ENCODE measurements at places on chromosomes 7 and 10.

DNA sequence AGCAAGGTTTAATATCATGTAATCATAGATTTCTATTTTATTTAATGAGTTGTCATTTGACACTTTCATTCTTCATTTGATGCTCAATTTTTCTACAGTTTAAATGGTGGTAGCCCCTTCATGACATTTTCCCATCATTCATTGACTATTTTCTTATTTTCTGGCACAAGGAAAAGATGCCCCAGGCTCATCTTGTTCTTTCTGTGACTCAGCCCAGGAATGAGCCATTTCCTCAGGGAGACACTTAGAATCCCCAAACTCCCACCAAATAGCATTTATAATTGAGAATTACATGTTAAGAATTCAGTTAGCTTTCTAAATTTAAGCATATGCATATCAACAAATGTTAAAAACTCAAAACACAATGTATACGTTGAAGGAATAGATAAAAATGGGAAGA lies 222.3 kb downstream of the KIF20B start:
- no peak for DNase-seq

DNA sequence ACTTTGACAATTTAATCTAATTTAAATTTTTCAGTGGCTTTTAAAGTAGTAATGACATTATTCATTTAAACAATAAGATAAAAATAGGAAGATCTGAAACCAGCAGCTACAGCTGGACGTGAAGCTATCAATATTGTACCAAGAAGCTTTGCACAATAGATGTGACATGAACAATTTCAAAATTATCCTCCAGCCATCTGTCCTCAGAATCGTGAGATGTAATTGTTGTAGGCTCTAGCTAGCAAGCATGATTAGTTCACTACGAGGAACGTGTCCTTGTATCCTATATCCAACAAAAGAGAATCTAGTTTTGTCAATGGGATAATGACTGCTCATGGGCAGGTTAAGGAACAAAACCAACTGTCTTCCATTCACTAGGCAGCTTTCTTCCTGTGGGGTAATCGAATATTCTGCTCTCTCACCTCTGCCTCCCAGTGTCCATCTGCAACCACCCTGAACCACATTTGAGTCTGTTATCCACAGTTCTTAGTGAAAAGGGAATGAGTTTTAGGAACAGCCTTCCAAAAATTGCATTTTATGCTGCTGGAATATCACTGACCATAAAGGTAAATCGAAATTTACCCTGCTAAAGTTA lies 247.3 kb downstream of the PARD3 start:
- no peak for DNase-seq

DNA sequence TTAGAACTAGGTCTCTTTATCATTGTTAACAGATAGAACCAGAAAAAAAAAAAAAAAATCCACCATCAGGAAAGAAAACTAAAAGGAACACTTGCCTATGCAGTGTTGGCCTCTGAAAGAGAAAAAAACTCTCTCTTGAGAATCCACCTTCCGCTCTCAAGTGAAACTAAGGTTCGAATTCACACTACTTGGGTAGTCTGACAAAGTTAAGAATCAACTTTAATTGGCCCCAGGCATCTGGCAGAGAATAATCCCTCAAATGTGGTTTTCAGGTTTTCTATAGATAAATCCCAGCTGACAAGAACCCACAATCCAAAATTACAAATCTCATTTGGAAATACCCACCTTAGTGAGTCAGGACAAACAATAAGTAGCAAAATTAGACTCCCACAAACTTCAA lies 199.7 kb upstream of the LRRN3 start:
- no peak for DNase-seq

- DNase-seq: no peak
Observed at GRCh38 chr7:25263337-25263736, 35.1 kb upstream of the NPVF start.

DNA sequence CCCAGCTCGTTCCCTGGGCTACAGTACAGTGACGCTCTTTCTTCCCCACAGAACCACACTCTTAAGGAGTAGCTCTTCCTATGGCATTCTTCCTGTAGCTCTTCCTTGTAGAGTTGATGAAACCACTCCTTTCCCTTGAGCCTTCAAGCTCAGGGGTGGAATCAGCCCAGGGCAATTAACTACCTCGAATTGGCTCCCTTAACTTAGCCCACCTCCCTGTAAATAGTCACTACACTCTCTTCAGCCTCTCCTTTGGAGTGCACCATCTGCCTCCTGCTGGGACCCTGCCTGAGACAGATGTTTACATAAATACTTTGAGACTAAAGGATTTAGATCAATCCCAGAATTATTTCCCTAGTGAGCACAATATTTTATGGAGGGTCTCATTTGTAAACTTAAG lies 537.8 kb upstream of the AUTS2 start:
- no peak for DNase-seq

GRCh38 chr7:141156407-141156806 lies 82.5 kb downstream of the TMEM178B start:
- DNase-seq: no peak

DNA sequence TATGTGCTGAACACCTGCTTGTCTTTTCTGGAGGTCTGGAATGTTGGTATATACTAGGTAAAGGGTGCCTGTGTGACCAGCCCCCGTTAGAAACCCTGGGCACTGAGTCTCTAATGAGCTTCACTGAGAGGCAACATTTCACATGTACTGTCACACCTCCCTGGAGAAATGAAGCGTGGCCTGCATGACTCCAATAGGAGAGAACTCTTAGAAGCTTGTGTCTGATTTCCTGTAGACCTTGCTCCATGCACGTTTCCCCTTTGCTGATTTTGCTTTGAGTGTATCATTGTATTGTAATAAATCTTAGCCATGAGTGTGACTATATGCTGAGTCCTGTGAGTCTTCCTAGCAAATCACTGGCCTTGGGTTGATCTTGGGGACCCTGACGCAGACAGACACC lies 82.8 kb downstream of the PPP1R3C start:
- no peak for DNase-seq

DNA sequence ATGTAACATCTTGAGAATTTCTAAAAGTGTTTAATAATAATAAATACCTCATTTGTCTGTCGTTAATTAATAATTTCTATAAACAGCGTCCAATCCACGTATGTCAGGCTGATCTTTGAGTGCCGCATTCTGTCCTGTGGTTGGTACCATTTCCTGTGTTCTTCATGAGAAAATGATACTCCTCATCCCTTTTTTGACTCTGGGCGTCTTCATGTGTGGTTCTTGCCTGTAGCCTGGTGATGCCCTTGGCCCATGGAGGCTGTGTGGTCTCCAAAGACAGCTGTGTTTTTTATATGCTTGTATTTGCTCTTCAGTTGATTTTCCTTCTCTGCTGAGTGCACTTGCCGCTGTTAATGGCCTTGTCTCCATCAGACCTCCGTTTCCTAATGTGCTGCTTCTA lies 31.5 kb downstream of the GLRX3 start:
- no peak for DNase-seq

GRCh38 chr7:32948202-32948601 lies 9.0 kb upstream of the FKBP9 start:
- no peak for DNase-seq

GRCh38 chr7:33423646-33424020 lies 294.3 kb downstream of the BBS9 start:
- DNase-seq: no peak

- DNase-seq: no peak
Observed at GRCh38 chr7:240146-240676, 47.8 kb downstream of the FAM20C start.

DNA sequence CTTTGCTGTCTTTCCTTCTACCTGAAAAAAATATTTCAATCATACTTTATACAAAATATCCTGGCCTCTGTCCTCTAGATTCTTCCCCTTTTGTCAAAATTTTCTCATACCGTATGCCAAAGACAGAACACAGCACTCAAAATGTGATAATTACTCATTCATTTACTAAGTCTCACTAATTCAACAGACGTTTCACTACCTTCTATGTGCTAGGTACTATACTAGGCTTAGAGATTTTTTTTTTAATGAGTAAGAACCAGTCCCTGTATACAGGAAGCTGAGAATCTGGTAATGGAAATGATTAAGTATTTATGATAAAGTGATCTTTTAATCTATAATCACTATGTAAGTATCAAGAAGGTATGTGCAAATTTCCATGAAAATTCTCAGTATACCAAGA lies 128.0 kb downstream of the ELAPOR2 start:
- DNase-seq: no peak

- DNase-seq: no peak
Observed at GRCh38 chr10:93219347-93219746, 145.7 kb downstream of the CYP26A1 start.

DNA sequence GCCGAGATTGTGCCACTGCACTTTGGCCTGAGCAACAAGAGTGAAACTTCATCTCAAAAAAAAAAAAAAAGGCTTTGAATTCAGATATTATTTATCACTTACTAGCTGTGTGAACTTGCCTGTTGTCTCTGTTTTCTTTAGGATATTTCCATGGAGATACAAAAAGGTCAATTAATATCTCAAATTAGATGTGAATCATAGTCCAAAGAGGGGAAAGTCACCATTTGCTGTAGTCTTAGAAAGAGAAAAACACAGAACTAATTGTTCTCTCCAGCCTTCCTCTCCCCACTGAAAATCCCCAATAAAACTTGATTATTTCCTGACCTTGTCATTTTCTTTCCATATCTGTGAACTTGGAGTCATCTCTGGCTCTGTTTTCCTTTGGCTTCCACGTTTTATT lies 21.2 kb downstream of the HEPACAM2 start:
- no peak for DNase-seq

GRCh38 chr10:103870516-103870915 lies 15.1 kb upstream of the SH3PXD2A start:
- no peak for DNase-seq
